ENCODE measurements at places on chromosomes 6 and 20. TPM values are rescaled to one million over a fixed set of nuclear protein-coding genes. Genes with fewer than 3 reads are reported as not detected.

EYS gene
- polyA plus RNA-seq: not detected

EGFL8 gene
- 5.7 TPM for polyA plus RNA-seq

HCRTR2 gene
- polyA plus RNA-seq: not detected

RSPH9 gene
- 0.24 TPM for polyA plus RNA-seq
